ENCODE measurements at places on chromosomes 16 and 17.
A peak's percentile ranks its signal among the peaks of the same experiment; 100 is the strongest.

- DNase-seq = no peak
Observed at GRCh38 chr16:31202414-31203375, at the start of gene PYCARD. TSS of gene PYCARD (minus strand) at chr16:31202760. CDS start at chr16:31202690, 70 bp downstream.

DNA sequence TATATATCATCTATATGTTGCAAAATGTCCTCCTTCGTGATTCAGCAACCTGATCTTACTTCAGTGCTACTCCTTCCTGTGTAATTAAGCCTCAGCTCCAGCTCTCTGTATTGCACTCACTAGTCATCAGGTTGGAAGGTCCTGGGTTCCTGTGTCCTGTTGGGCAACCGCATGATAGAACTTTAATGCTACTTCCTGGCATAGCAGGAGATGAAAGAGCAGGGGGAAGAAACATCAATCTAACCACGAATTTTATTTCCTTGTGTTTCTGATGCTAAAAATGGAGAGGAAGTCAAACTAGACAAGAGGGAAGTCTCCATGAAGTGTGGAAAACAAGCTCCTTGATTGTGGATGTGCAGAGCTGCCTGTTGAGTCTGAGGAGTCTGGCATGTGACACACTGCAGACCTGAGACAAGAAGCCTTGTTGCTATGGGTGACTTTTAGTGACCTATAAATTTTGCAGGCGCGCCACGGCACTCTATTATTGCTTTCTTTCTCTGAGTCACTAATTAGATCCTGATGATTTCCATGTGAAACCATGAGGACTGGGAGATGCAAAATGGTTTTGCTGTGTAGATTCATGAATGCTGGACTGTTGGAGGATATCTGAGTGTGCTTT lies 25.6 kb downstream of the IGSF6 start:
- no peak for DNase-seq

- peak; percentile 51 for DNase-seq
Observed at GRCh38 chr17:73710095-73710592, 65.9 kb upstream of the SDK2 start.

GRCh38 chr17:50440172-50440837 lies 14.3 kb downstream of the ACSF2 start:
- DNase-seq = no peak

- no peak for DNase-seq
Observed at GRCh38 chr16:30660424-30661261, 2.4 kb downstream of the FBRS start.

- no peak for DNase-seq
Observed at GRCh38 chr17:45976755-45977505, 22.1 kb upstream of the STH start.

GRCh38 chr16:58732545-58733247 lies 1.4 kb downstream of the GOT2 start:
- DNase-seq = no peak

- no peak for DNase-seq
Observed at GRCh38 chr16:81315271-81316175, 761 bp downstream of the GAN start.

- DNase-seq = no peak
Observed at GRCh38 chr16:31467151-31467773, 4.7 kb upstream of the TGFB1I1 start.

DNA sequence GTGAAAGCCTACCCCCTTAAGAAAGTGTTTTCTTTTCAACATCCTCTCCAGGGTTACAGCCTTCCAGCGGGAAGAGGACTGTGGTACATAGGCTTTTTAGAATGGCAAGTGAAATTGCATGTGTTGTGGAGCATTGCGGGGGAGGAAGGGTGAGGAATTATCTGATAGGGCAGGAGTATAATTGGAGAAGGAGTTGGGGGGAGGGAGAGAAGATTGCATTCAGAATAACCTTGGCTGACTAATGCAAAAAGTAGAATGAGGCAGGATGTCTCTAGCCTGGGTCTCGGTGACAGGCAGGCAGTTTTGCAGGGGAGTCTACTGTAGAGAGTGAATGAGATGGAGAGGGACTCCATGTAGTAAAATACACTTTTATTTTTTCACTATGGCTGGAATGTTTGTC lies 2.4 kb upstream of the CDH8 start:
- DNase-seq = no peak

DNA sequence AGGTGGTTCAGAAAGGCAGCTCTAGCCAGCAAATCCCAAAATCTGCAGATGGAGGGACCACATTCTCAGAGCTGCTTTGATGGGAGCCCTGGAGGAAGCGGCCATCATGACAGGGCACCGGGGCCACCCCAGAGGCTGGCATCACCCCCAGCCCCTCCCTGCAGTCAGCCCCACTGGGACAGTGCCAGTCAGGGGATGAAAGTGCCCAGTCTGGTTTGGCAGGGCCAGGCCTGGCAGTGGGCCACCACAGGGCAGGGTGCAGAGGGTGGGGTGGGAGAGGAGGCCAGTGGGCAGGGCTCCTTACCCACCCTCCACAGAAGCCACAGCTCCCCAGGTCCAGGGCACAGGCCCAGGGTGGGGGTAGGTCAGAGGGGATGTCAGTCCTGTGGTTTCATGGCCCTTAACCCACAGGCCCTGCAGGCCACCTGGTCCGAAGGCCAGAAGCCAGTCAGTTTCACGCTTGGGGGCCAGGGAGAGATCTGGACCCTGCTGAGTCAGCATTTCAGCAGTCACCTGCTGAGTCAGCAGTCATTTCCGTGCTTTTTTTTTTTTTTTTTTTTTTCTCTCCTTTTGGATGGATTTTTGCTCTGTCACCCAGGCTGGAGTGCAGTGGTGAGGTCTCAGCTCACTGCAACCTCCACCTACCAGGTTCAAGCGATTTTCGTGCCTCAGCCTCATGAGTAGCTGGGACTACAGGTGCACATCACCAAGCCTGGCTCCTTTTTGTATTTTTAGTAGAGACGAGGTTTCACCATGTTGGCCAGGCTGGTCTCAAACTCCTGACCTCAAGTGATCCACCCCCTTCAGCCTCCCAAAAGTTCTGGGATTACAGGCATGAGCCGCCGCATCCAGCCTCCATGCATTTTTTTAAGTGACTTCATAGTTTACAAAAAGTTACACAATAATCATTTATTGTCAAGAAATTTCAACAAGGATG lies 10.4 kb downstream of the SLC25A10 start:
- no peak for DNase-seq
